B cell (primary cell): ENCODE measurements at places on chromosomes 13 and 19. TPM values are rescaled to one million over a fixed set of nuclear protein-coding genes. Genes with fewer than 3 reads are reported as not detected.

The CPT1C gene
- 1.7 TPM in 1 of 2 replicates, not detected in the other for total RNA-seq

The FGF22 gene
- 2.9 and 3.4 TPM in 2 replicates for total RNA-seq

The ZNF563 gene
- total RNA-seq: 6.1 and 7.3 TPM in 2 replicates

The KMT2B gene
- total RNA-seq: 84.5 and 85.6 TPM in 2 replicates

GRCh38 chr19:39157275-39157996, 31.9 kb downstream of the PAK4 start:
- no peak for DNase-seq

GRCh38 chr13:67736646-67737420, 506.7 kb upstream of the PCDH9 start:
- no peak for DNase-seq

DNA sequence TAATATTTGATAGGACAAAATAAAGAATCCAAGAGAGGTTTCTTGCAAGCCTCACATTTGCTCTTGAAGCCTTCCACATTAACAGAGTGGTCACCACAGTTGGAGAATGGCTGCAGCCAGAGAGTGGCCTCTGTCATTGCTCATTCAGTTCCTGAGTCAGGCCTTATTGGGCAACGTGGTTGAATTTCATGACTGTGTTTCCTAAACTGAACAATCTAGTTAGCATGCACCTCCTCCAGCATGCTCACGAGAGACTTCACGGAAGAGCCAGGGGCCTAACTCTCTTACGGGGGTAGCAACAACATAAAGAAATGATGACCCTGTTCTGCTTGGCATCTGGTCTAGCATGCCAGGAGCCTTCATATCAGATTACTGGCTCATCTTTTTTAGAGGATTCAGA, 9.6 kb upstream of the UBL3 start:
- no peak for DNase-seq

GRCh38 chr19:1170938-1171754, 2.9 kb downstream of the SBNO2 start:
- no peak for DNase-seq

DNA sequence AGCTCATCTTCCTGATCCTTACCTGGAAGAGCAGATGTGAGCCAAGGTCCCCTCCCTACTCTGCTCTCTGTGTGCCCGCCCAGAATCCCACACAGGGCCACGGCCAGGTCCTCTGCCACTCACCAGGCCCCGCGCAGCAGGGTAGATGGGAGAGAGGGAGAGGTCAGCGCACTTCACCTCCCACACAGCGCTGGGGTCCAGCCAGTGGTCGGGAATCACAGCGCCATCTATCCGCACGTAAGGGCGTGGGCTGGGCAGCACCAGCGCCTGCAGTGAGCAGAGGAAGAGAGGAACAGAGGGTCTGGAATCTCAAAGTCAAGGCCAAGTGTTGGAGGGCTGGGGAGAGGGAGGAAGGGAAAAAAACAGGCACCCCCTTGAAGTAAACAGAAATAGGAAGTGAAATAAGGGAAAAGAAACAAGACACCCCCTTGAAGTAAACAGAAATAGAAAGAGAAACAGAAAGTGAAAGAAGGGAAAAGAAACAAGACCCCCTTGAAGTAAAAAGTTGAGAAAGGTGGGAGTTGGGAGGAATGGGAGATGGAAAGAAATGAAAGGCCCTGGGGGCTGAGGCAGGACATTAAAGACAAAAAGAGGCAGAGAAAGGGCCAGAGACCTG, 7.0 kb upstream of the PLA2G4C start:
- no peak for DNase-seq

- no peak for DNase-seq
These were observed 1466.1 kb downstream of the UQCRFS1 start for GRCh38 chr19:27746691-27747380.

DNA sequence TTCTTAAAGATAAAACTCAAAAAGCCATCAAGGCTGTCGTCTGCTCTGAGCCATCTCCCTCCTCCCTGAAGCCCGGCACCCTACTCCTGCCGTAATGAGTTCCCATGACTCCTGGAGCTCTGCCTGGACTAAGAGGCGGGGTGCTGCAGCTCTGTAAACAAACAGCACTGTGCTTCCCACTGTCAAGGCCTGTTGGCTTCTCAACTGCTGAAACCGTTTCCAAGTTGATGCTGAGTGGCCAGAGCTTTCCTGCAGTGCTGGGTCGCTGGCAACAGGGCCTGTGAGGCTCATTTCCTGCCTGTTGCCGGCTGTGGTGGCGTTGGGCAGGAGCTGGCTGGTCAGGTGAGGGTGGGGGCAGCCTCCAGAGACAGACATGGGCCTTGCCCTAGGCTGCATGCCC, 26.7 kb upstream of the ISYNA1 start:
- DNase-seq: no peak

GRCh38 chr19:53130506-53130905, 2.2 kb downstream of the ZNF415 start:
- no peak for DNase-seq

DNA sequence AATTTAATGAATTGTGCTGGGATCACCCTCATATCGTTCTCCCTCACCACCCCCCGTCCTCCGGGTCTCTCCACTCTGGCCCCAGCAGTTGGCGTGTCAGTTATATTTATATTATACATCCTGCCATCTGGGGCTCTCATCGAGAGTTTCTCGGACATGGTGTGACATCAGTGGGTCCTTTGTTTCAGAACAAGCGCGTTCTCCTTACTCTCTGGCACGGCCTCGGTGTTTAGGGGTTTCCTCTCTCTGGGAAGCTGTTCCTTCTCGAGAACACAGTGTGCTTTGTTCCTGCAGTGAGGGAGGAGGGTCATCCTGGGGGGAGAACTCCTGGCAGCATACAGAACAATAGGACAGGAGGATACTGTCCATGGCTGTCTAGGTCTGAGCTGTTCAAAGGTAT, 9.8 kb upstream of the MCF2L start:
- no peak for DNase-seq

DNA sequence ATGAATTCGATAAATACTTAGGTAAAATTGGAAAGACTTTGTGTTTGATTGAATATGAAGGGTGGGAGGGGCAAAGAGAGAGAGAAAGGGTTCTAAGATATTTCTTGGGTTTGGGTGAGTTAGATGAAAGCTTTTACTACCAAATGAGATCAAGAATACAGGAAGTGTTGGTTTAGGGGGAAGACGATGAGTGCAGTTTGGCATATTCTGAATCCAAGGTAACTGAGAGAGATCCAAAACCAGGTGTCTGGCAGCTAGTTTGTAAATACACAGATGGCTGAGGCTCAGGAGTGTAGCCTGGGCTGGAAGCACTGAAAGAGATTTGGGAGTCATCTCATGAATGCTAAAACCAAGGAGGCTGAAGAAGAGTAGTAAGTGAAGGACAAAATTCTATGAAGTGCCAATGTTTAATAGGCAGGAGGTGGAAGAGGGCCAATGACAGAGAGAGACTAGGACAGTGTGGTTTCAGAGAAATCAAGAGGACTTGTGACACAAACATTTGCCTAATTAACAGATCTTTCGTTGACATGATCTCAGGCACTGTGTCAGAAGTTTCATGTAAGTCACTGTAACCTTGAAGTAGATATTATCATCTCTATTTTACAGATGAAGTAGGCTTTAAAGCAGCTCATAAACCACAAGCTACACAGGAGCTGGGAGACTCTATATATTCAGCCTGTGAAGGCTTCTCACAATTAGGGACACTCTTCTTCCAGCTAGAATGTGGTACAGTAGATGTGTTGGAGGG, 70.2 kb upstream of the ZDHHC20 start:
- DNase-seq: no peak

DNA sequence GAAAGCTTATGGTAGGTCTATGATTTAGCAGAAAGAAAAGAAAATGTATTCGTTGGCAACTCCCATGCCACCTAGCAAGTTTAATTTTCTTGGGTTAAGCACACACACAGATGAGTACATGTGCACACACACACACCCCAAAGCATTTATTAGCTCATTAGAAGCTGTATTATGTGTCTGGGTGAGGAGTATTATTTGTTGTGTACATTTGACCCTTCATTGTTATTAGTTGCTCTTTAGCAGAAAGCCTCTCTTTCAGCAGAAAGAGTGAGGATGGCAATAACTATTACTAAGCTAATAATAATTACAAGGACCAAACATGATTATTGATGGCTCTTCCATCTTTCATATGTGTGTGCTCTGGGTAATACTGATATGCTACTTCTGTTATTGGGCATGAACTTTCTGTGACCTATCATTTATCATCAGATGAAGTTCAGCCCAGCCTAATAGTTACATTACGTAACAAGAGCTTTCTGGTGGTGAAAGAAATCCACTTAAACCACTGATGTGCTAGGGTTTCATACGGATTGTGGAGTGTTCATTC, 177.4 kb upstream of the OBI1 start:
- no peak for DNase-seq
